ENCODE measurements at places on chromosomes 7 and 10.

DNA sequence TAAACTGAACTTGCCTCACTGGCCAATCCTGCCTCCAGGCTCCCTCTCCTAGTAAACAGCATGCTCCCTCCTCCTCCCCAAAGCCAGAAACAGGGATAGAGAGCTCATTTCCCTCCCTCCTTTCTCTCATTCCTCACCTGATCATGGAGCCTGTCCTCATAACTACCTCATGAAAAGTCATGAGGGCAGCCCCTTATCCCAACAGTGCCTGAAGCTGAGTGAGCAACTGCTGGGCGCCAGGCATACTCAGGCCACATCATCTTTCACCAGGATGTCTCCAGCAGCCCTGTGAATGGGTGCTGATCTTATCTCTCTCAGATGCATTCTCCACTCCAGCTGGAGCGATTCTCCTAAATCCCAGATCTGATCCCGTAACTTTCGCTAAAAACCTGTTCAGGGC, 307.2 kb downstream of the PRPF18 start:
- DNase-seq = no peak

- DNase-seq = peak; percentile 7
Measured at GRCh38 chr7:68216051-68216450, 1219.4 kb downstream of the TYW1 start.

GRCh38 chr7:18361756-18362155, 133.8 kb upstream of the HDAC9 start:
- DNase-seq = no peak

GRCh38 chr10:64397125-64397524, 875.9 kb downstream of the REEP3 start:
- no peak for DNase-seq

- no peak for DNase-seq
Measured at GRCh38 chr10:71708301-71708703, 11.3 kb downstream of the C10orf105 start.

- DNase-seq = no peak
Measured at GRCh38 chr7:95766657-95767056, 5.7 kb upstream of the DYNC1I1 start.

DNA sequence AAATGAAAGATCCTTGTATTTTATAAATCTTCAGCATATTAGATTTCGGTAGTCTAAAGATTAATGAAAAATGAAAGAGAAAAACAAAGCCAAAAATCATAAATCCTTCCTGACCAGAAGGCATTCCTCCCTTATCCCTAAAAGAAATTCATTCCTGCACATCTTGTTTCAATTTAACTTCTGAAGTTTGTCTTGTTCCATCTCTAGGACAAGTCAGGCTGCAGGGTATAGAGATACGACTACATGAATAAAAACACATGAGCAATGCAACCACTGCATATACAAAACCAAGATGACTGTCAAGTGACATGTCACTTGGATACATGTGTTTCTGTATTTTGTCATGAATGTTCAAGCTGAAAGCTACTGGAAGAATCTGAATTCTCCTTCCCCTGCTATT, 214.9 kb downstream of the JAZF1 start:
- DNase-seq = no peak

DNA sequence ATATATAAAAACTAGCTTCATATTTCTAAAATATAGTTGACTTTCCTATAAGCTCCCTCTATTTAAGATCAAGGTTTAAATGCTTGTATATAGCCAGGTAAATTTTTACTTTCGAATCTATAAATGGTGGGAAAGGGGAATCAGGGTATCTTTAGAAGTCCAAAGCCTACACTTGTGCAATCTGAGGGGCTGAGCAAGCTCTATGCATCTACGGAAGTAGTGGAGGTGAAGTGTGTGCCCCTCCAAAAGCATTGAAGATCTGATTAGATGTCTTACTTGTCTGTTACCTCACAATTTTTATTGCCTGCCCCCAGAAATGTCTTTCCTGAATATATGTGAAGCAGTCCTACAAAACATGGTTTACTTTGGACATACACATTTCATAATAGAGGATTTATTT, 1.6 kb downstream of the AKAP9 start:
- DNase-seq = no peak

All from kidney epithelial cell (primary cell).